ENCODE measurements at places on chromosomes 5 and 9. TPM values are rescaled to one million over a fixed set of nuclear protein-coding genes. Genes with fewer than 3 reads are reported as not detected.

The FOXD4L4 gene
- 0.09 TPM for total RNA-seq

The CARD9 gene
- 0.27 TPM for total RNA-seq

The PCDHGB3 gene
- total RNA-seq = 3.1 TPM

The GLRA1 gene
- not detected for total RNA-seq

The PURA gene
- 18.3 TPM for total RNA-seq

The MEIKIN gene
- not detected for total RNA-seq

The TSSK1B gene
- total RNA-seq = 0.09 TPM

The LURAP1L gene
- 3.9 TPM for total RNA-seq

The TIGD6 gene
- total RNA-seq = 4.1 TPM

The PCDHGA3 gene
- 1.9 TPM for total RNA-seq

The NXNL2 gene
- not detected for total RNA-seq

The WDR31 gene
- 0.75 TPM for total RNA-seq

The SLC36A3 gene
- total RNA-seq = not detected

The TMEM215 gene
- total RNA-seq = not detected

The ODF2 gene
- total RNA-seq = 46.6 TPM

The ROPN1L gene
- total RNA-seq = 0.45 TPM

The SLC6A18 gene
- total RNA-seq = not detected

The AGXT2 gene
- total RNA-seq = not detected

The TRIM36 gene
- 0.36 TPM for total RNA-seq

The MYORG gene
- 2.4 TPM for total RNA-seq

The FCN1 gene
- not detected for total RNA-seq

The PHYKPL gene
- 56.9 TPM for total RNA-seq

The CDO1 gene
- total RNA-seq = 2.0 TPM

The PCDHGB6 gene
- 1.7 TPM for total RNA-seq

The LRRC19 gene
- not detected for total RNA-seq

The MAMDC4 gene
- 4.9 TPM for total RNA-seq

The AK8 gene
- total RNA-seq = 0.09 TPM

The WNT8A gene
- total RNA-seq = not detected

The EQTN gene
- not detected for total RNA-seq

The LCP2 gene
- not detected for total RNA-seq

The TMEM252 gene
- total RNA-seq = not detected

The TMOD1 gene
- 0.28 TPM for total RNA-seq

The OBP2B gene
- total RNA-seq = not detected

The NEK6 gene
- total RNA-seq = 103 TPM

The RNF224 gene
- not detected for total RNA-seq

The TRIM7 gene
- total RNA-seq = 12.8 TPM

All from endothelial cell of coronary artery (primary cell).